Endothelial cell of umbilical vein (primary cell): ENCODE measurements at places on chromosomes 1 and 21. TPM values are rescaled to one million over a fixed set of nuclear protein-coding genes. Genes with fewer than 3 reads are reported as not detected.

DENND2C gene
- 0.22 and 0.44 TPM in 2 replicates for total RNA-seq

GRCh38 chr1:164671323-164671965, 112.5 kb downstream of the PBX1 start:
- no peak for DNase-seq

GBP6 gene
- not detected in 2 replicates for total RNA-seq

CFHR2 gene
- not detected in 2 replicates for total RNA-seq

GRCh38 chr1:83499998-83500397, 498.9 kb downstream of the TTLL7 start:
- DNase-seq: no peak

SH2D1B gene
- not detected in 2 replicates for total RNA-seq

SLAMF6 gene
- not detected in 2 replicates for total RNA-seq

NBPF10 gene
- 1.8 TPM in 2 replicates for total RNA-seq

TIAM1 gene
- 0.83 and 0.86 TPM in 2 replicates for total RNA-seq

FLG gene
- total RNA-seq: not detected in 2 replicates

PTCH2 gene
- total RNA-seq: 1.8 and 1.9 TPM in 2 replicates

FCN3 gene
- total RNA-seq: not detected in 2 replicates

DNA sequence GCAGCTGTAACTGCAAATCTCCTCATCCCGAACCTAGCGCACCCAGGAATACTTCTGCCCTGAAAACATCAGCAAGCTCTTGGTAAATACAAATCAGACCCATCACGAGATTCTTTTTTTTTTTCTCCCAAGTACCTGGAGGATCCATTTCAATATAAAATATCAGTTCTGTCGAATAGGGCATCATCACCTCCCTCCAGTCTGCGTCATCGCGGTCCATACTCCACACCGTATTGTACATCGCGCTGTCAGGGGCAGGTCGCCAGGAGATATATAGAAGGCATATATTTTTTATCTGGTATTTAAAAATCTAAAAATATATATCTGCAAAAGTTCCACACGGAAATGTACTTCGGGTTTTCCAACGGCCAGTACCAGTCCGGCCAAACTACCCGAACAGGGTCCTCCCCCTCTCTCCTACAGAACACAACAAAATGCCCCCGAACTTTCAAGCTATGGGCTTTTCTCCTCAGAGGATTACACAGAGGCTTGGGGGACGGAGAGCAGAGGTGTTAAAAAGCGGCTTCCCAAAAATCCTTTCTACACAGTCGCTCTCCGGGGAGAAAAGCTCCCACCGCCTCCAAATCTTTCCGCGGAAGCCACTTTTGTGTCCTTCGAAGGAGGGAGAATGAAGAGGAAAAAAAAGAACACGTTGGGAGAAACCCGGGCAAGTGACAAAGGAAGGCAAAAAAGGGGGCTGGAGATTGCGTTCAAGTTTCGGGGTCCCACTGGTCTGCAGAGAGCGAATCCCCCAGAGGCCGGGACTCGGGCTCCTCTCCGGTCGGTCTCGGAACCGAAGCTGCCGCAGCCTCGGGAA, 509 bp downstream of the PIK3R3 start:
- DNase-seq: peak; percentile 45

KCNA3 gene
- total RNA-seq: not detected in 2 replicates

PPM1J gene
- total RNA-seq: 1.7 and 2.4 TPM in 2 replicates

FHAD1 gene
- total RNA-seq: 0.51 and 0.69 TPM in 2 replicates

DNA sequence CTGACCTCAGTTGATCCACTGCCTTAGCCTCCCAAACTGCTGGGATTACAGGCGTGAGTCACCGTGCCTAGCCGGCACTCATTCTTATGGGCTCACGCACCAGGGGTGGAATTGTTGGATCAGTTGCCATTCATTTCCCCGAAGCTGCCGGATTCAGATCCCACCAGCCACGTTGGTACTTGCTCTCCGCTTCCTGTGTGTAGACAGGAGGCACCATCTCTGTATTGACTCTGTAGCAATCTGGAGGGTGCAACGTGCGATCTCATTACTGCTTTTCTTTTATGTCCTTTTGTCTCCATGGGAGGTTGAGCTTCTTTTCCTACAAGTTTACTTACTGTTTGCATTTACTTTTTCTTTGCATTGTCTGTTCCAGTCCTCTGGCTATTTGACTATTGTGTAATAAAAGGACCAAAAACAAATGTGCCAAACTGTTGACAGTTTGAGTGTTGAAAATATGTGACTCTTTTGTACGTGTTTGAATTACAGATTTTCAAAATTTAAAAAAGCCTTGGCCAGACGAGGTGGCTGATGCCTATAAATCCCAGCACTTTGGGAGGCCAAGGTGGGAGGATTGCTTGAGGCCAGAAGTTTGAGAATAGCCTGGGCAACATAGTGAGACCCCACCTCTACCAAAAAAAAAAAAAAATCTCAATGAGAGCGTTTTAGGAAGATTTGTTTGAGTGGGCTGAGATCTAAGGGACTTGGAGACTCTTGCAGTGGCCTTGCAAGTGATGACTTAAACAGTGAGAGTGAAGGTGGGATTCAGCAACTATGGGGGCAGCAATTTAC, 39.1 kb downstream of the SPSB1 start:
- DNase-seq: no peak

RGS21 gene
- total RNA-seq: not detected in 2 replicates

SLFNL1 gene
- total RNA-seq: 0.29 and 0.39 TPM in 2 replicates

DNA sequence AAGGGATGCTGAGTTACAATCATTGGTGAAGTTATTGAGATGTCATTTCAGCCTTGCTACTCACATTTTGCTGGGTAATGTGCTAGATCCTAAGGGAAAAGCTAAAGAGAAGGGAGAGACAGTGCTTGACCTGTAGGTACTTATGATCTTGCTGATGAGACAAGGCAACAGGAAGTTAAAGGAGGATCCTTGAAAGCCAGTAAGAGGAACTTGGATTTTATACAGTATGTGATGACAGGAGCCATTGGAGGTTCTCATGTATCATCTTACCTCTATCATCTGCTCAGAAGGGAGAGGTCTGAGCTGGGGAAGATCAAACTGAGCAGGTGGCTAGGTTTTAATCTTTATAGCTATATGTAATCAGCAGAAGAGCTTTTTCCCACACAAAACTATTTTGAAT, 6.3 kb downstream of the APOBEC4 start:
- no peak for DNase-seq
